Stimulated activated CD8-positive, alpha-beta memory T cell treated with anti-CD3 and anti-CD28 coated beads, Interleukin-4, amount 100 ng/mL, for 4 hours (primary cell): ENCODE measurements at places on chromosomes 6 and 20.

GRCh38 chr6:128275030-128275429 lies 245.4 kb downstream of the PTPRK start:
- DNase-seq = no peak

DNA sequence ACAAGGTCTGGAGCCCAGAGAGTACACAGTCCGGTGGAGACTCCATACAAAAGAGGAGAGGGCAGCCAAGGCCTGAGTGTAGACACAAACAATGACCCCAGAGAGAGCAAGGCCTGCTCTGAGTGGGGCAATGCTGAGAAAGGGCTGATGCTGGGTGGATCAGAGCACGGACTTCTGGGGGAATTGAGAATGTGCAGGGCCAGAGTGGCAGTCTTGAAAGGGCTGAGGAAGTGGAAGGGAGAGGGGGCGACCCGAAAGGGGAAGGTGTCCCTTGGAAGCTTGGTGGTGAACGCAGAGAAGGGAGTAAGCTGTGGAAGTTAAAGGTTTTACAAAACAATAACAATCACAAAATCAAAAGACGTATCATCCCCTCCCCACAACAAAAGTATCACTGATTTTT lies 12.0 kb upstream of the GRM4 start:
- no peak for DNase-seq

DNA sequence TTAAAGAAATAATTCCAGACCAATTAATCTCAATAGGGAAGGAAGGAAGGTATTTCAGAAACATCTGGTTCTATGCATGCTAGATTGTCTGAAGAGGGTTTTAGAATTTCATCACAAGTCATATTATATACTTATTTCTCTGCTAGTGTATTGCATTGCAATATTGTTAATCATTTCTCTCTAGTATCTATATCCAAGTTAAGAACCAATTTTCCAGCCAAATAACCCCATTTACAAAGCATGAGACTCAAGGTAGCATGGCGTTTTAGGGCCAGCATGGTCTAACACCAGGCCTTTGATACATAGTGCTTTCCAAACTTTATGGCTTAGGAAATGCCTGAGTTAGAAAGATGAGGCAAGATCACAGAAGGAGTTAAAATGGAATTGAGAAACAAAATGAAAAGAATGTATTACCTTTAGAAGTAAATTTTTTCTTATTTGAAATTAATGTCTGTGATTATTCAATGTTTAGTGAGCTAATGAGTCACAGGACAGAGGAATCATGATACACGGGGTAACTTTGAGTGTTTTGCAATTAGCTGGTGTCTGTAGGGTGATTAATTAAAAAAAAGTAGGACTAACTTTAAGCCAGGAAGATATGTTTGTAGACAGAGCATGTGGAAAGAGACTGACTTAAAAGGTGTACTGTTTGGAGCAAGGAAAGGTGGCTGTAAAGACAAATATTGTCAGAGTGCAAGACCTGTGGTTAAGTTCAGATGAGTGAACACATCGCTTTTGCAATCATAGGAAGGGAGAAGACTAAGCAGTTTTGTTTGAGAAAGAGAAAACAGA lies 1006.2 kb upstream of the CITED2 start:
- no peak for DNase-seq

DNA sequence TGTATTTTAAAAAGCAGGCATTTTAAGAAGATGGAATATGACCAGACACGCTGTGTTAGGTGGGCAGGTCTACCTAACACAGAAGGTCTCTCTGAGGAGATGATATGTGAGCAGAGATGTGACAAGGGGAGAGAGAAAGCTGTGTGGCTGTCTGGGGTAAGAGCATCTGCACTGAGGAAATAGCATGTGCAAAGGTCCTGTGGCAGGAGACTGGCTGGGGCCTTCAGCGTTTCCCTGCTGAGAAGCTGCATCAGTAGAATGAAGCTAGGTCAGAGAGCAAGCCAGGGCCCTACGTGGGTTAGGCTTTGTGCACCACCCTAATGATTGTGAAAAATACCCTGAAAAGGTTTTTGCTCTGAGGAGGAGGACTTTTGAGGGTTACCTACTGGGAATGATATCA lies 87.0 kb downstream of the TXNDC5 start:
- no peak for DNase-seq

DNA sequence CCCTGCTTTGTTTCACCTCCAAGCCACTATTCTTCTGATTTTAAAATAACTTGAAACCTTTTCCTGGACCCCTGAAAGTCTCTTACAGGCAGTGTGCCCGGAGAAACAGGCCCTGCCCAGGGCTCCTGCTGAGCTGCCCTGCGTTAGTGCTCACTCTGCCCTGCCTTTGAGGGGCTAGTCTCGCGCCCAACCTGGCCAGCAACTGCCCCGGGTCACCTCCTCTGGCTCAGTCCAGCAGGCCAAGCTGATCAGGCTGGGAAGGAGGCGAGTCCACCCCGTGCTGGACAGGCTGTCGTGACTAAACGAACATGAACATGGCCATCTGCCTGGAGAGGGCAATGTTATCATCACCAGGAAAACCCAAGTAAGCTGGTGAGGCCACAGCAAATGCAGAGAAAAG lies 245.4 kb downstream of the ANKRD60 start:
- DNase-seq = no peak

DNA sequence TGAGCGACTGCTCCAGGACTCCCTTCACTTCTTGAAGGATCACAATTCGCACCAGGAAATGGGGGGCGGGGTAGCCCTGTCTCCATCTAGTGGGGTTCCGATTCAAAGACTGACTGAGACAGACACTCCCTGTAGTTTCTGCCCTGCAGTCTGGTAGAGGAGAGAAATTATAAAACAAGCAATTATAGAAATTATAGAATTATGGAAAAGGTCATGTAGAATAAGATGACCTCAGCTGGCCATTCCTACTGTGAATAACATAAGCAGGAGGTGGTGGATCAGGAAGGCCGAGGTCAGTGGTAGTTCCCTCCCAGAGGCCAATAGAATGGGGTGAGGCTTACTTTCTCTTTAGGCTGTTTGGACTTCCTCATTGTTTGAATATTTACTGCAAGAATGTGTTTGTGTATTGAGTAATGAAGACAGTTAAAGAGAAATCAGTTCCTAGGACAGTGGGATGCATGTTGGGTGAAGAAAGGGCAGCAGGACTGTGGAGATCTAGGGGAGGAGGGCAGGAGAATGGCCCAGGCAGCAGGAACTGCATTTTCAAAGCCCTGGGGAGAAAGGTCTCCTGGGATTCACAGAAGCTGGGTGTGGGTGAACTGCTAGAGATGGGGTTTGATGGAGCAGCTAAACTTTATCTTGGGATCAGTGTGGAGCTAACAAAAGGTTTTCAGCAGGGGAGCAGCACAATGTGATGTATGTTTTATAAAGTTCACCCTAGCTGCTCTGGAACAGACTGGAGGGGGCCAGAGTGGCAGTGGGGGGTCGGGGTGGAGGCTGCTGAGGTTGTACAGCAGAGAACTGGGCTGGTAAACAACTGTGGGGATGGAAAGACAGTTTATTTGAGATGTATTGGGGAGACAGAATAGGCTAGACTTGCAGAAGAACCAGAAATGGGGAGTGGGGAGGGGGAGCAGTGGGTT lies 2.1 kb downstream of the ZNF341 start:
- no peak for DNase-seq

- DNase-seq = no peak
Observed at GRCh38 chr6:127510876-127511275, 8.3 kb downstream of the MTCL3 start.

GRCh38 chr6:73903155-73903554 lies 207.2 kb downstream of the CD109 start:
- DNase-seq = no peak

DNA sequence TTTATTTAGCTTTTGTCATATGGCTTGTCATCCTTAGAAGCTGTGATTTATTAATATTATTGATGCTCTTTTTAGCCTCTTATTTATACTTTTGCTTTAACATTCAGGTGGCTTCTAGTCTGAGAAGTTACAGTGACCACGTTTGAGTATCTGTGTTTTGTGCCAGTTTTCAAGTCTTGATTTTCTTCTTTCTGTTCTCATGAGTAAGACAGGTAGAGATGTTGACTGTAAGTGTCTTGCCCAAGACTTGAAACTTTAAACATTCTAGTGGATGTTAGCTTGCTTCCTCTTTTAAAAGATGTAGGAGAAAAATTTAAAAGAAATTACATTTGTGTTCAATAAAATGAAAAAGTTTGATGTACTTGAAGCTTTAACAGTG lies 122.6 kb downstream of the LRRC1 start:
- no peak for DNase-seq

DNA sequence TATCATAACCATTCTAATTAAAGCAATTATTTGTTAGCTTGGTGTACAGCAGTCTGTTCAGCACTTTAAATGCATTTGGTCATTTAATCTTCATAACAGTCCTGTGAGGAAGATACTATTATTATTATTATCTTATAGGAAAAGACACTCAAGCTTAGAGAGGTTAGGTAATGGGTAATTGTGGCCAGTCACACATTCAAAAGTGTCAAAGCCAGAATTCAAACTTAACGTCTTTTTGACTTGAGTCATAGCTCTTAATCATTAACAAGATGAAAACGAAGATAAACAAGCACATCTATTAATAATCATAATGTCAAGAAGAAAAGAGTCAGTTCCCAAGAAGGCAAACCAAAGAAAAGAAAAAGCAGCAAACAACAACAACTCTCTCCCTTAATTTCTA lies 251.0 kb downstream of the SYNE1 start:
- no peak for DNase-seq

DNA sequence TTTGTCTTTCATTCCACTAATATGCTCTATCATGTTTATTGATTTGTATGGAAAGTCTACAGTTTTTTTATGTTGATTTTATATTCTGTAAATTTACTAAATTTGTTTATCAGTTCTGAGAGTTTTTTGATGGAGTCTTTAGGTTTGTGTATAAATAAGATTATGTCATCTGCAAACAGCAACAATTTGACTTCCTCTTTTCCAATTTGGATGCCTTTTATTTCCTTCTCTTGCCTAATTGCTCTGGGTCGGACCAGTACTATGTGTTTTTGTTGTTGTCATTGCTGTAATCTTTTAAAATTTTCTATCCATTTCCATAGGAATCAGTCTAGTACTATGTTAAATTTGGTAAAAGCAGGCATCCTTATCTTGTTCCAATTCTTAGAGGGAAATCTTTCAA lies 31.5 kb upstream of the POLR1H start:
- DNase-seq = no peak

GRCh38 chr6:160461641-160462040 lies 113.5 kb downstream of the SLC22A3 start:
- DNase-seq = no peak

- no peak for DNase-seq
Observed at GRCh38 chr6:122751326-122751725, 28.2 kb upstream of the FABP7 start.

GRCh38 chr6:138727182-138727581 lies 46.4 kb upstream of the CCDC28A start:
- DNase-seq = no peak

- DNase-seq = no peak
Observed at GRCh38 chr6:75306064-75306463, 21.5 kb upstream of the TMEM30A start.

- DNase-seq = no peak
Observed at GRCh38 chr6:168355716-168356522, 36.3 kb upstream of the DACT2 start.

- no peak for DNase-seq
Observed at GRCh38 chr20:36271639-36272546, 34.2 kb upstream of the DLGAP4 start.

- DNase-seq = no peak
Observed at GRCh38 chr6:118313208-118313607, 234.9 kb upstream of the PLN start.

DNA sequence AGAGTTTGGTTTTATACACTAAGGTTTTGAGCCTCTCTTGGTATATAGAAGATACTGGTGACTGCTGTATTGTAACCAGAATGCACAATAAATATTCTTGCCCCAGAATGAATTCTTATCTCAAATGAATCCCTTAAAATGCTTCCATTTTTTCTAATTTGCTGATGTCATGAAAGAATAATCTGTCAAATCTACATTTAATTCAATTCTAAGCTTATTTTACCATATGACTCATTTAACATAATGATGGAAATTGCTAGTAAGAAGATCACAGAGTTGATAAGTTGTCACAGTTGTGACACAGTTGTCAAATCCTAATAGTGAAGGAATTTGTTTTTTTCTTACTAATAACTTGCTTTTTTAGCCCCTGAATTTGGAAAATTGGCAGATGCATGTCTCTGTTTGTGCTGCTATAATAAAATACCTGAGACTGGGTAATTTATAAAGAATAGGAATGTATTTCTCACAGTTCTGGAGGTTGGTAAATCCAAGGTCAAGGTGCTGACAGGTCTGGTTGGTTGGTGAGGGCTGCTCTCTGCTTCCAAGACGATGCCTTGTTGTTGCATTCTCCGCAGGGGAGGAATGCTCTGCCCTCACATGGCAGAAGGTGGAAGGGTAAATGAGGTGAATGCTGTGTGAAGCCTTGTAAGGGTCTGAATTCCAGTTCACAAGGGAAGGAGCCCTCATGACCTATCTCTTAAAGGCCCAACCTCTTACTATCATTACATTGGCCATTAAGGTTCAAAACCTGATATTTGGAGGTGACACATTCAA lies 4.7 kb downstream of the ECT2L start:
- DNase-seq = no peak

DNA sequence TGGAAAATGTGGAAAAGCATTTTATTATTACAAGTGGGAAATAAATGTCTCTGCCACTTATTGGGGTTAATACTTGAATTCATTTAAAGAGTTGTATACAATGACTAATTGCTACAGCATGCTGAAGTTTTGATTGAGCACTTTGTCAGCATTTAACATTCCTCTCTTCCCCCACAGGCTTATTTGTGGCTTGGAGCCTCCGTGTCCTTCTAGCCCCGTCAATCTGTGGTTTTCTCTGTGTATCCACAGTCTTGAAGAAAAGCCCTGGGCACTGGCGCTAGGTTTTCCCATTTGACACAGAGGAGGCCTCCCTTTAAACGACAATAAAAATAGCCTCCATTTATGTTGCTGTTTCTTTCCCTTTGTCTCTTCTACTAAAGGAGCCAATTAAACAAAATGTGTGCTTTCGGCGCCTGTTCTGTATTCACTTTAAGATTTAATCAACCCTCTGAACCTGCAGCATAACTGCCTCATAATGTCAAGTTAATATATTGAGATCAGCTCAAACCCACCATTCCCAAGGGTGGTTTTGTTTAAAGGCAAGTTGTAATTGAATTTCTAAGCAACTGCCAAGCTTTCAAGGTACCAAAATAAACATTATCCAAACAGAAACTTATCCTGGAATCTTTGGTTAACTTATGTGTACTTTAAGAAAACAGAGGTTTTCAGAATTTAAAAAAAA lies 326.6 kb upstream of the RNF24 start:
- DNase-seq = no peak

GRCh38 chr6:5080574-5080973 lies 4.6 kb upstream of the PPP1R3G start:
- no peak for DNase-seq

DNA sequence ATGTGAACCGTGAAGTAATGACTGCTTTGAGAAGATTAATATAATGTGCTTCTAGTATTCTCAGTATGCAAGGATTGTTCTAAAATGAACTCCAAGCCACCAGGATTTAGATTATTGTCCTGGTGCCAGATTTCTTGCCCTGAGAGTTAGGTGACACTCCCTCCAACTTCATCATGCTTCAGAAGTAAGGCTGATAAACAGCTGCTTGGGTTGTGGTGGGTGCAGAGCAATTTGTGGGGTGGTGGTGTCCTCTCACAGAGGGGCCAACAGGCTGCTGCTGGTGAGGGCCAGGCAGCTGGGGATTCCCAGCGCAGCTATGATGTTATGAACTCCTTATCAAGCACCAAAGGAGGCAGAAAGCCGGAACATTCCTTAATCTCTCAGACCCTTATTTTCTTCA lies 114.6 kb downstream of the MCHR2 start:
- no peak for DNase-seq

- DNase-seq = no peak
Observed at GRCh38 chr6:4270776-4271175, 135.4 kb upstream of the ECI2 start.
